ENCODE measurements at places on chromosomes 5 and 9.

GRCh38 chr5:107982703-107983425 lies 312.1 kb upstream of the EFNA5 start:
- DNase-seq: no peak

- no peak for DNase-seq
Measured at GRCh38 chr5:55896663-55897062, 45.5 kb downstream of the IL31RA start.

- DNase-seq: no peak
Measured at GRCh38 chr9:104682642-104683041, 11.7 kb upstream of the OR13D1 start.

DNA sequence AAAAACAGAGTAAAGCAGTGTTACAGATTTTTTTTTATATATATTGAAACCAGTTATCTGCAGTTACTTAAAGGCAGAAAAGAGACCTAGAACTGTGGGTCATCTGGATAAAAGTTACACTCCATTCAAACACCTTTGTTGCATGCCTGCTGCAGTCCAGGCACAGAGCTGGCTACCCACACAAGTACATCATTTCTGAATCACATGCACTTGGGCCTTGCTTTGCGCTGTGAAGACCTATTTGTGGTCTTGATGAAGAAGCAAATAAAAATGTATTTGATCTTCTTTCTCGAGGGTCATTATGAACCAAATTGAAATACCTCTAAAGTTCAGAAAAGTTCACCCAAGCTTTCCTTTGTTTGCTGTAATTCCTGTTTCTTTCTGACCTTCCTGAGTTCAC lies 503.0 kb upstream of the ZNF608 start:
- DNase-seq: no peak

DNA sequence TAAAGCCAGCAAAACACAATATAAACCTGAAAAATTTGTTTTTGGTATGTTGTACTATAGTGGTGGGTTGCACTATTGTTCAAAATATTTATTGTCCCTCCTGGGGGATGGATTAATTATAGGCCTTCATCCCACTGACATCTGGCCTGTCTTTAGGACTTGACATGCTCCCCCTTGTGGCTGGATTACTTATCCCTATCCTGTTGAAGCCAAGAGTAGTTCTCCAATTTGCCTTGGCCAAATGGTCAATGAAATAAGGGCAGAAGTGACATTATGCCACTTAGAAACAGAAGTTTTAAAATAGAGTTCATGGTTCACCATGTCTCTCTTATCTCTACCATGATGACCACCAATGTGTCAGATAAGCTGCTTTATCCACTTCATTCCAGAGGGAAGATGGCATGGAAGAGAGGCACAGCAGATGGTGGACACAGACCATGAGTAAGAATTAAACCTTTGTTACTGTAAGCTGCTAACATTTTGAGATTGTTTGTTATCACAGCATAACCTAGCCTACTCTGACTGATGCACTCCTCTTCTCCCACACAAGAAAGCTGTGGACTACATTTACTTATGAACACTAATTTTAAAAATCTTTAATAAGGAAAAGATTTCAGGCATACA lies 29.2 kb upstream of the ARHGEF28 start:
- DNase-seq: no peak

DNA sequence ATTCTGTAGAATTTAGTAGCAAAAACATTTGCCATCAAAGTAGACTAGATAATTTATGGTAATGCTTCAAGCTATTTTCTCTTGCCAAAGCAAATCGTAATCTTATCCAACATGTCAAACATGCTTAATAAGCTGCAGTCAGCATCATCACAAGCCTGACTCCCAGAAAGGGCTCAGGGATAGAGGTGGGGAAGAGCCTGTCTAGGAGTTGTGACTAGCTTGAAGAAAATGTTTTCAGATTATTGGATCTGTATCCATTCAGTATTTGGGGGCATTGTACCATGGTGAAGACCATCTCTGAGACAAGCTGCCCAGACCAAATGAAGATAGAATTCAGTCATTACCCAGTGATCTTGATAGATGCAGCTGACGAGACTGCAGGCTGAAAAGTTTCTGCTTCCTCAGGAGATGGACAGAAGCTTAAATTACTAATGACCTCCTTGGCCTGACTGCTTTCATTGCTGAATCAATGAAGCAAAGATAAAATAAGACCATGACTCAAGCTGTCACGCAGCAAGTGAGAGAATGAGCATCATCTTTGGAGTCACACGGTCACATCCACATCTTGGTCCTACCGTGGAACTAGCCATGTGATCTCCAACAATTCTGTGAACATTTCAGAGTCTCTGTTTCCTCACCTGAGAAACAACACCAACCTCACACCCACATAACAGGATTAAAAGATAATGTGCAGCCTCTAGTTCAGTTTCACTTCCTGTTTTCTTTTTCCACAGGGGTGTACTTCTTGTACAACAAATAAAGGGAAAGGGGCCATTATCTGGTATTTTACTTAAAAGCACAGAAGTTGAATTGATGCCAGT lies 9.4 kb downstream of the ERAP2 start:
- DNase-seq: no peak

DNA sequence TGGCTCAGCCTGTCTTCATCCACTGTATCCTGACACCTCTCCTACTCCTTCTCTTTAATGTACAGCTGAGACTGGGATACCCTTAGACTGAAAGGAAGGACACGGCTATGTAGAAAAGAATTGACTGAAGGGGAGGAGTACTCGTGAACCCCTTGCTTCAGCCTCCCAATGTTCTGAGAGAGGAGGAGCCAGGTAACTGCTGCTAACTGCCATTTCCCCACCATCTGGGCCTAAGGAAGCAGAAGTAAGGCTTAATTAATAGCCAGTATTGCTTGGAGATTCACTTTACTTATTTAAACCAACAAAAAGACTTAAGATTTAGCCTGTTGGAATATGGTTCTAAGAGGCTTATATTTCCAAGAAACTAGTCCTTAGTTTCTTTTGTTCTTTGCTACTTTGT lies 18.8 kb upstream of the RGS3 start:
- no peak for DNase-seq

GRCh38 chr5:36444582-36445418 lies 143.1 kb upstream of the RANBP3L start:
- DNase-seq: no peak

DNA sequence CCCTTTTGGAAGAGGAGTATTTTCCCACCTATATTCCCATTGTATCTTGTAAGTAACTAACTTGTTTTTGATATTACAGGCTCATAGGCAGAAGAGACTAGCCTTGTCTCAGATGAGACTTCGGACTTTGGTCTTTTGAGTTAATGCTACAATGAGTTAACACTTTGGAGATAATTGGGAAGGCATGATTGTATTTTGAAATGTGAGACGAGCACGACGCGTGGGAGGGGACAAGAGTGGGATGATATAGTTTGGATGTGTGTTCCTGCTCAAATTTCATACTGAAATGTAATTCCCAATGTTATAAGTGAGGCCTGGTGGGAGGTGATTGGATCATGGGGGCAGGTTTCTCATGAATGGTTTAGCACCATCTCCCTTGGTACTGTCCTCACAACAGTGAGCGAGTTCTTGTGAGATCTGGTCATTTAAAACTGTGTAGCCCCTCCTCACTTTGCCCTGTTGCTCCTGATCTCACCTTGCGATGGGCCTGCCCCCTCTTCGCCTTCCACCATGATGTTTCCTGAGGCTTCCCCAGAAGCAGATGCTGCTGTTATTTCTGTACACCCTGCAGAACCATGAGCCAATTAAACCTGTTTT lies 721.5 kb upstream of the CTNND2 start:
- no peak for DNase-seq

- DNase-seq: no peak
Measured at GRCh38 chr5:882253-883183, 10.1 kb downstream of the BRD9 start.

DNA sequence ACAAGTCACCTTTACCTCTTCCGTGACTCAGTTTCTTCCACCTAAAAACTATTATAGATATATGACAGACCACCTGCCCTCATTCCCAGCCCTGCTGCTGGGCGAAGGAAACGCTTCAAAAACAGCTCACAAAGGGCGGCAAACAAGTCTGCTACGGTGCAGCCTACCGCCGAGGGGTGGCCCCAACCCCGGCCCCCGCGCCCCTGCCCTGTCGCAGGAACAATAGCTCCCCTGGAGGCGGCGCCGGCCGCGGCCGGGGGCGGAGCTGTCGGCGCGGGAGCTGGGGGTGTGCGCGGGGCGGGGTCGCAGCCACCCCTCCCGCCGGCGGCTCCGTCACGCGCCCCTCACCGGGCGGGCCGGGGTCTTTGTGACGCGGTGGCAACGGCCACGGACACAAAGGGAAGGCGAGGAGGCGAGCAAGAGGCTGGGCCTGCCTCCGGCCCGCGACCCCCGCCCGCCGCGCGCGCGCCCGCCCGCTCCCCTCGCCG lies at the start of gene TMEFF1:
Gene TMEFF1 (plus strand): TSS at position 362 of the 488 bp plus-strand sequence. CDS start 396 bp downstream, outside the sequence.
- DNase-seq: no peak

DNA sequence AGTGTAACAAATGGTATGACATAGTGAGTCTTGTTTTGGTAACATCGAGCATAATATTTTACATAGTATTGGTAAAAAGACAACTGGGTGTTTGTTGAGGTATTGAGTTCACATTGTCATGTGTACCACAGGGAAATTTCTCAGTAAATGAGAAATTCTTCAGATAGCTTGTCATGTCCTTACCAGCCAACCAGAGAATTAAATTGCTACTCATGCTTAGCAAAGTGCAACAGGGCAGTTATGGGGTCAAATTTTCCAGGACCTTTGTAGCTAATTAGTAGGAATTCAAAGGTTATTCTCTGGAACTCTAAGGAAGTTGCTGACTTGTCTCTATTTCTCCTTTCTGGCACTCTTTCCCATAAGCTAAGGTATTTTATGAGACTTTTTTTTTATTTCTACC lies 595.7 kb downstream of the EFNA5 start:
- no peak for DNase-seq

DNA sequence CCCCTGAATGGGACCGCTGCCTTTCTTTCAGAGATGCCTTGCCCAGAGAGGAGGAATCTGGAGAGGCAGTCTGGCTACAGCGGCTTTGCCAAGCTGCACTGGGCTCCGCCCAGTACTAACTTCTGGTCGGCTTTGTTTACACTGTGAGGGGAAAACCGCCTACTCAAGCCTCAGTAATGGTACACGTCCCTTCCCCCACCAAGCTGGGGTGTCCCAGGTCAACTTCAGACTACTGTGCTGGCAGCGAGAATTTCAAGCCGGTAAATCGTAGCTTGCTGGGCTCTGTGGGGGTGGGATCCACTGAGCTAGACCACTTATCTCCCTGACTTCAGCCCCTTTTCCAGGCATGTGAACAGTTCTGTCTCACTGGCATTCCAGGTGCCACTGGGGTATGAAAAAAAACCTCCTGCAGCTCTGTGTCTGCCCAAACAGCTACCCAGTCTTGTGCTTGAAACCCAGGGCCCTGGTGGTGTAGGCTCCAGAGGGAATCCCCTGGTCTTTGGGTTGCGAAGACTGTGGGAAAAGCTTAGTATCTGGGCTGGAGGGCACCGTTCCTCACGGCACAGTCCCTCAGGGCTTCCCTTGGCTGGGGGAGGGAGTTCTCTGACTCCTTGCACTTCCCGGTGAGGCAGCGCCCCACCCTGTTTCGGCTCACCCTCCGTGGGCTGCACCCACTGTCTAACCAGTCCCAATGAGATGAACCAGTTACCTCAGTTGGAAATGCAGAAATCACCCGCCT lies 171.2 kb downstream of the CWC27 start:
- no peak for DNase-seq

- DNase-seq: no peak
Measured at GRCh38 chr5:142012186-142012785, 541 bp downstream of the GNPDA1 start.

DNA sequence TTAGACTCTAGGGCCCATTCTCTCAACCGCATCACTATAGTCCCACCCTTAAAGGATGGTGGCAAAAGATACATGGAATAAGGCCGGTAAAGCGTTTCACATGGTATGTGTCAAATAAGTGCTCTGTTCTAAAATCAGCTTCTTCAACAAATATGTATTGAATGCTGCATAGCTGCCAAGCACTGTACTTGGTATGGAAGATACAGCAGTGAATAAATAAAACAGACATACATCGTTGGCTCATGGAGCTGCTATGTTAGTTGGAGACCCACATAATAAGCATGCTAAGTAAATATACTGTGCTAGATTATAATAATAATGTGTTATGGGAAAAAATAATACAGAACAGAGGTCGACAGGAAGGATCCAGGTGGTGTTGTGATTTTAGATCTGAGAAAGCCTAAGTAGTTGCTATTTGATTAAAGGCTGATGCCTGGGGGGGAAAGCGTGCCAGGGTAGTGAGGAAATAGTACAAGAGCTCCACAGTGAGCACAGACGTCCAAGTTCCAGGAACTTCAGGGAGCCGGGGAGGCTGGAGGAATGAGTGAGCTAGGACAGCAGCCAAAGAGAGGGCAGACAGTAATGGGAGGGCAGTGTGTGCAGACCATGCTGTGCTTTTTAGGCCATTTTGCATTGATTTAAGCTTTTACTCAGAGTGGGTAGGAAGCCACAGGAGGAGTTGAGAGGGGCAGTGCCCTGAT lies 93.7 kb downstream of the JAKMIP2 start:
- no peak for DNase-seq

- no peak for DNase-seq
Measured at GRCh38 chr5:40521108-40521785, 158.5 kb upstream of the PTGER4 start.

- no peak for DNase-seq
Measured at GRCh38 chr5:25489834-25490538, 845.2 kb upstream of the CDH10 start.

DNA sequence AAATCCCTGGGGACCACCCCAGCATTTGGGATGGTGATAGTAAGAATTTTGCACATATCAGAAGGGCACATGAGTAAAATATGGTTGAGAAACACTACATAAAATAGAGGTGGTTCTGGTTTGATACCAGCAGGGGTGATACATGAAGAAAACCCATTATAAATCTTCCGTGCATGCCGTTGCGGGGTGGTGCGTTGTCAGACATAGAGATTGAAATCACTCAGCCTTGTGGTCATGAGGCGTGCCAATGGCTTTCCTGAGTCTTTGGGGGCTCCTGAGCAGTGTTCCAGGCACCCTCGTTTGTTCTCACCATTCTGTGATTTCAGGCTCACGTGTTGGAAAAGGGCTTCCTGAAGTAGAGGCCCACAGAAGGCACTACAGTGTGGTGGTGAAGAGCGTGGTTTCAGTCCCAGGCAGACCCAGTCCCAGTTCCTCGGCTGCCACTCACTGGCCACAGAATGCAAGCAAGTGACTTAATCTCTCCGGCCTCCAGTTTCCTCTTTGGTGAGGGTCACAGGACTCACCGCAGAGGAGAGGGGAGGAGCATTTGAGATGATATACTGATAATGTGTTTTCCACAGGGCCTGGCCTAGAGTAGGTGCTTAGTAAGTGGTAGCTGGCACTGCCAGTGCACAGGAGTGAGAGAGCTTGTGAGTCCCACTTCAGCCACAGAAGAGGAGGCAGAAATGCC lies 20.5 kb upstream of the GLRX start:
- DNase-seq: no peak

GRCh38 chr5:145350513-145350912 lies 484.6 kb downstream of the PRELID2 start:
- DNase-seq: no peak

- DNase-seq: no peak
Measured at GRCh38 chr9:18473652-18474279, at the start of gene ADAMTSL1. TSS of gene ADAMTSL1 (plus strand) at chr9:18474153. CDS start at chr9:18474233, 80 bp downstream.

- no peak for DNase-seq
Measured at GRCh38 chr5:66655395-66656324, 59.5 kb downstream of the MAST4 start.

- no peak for DNase-seq
Measured at GRCh38 chr9:123121457-123121856, 88.0 kb downstream of the GPR21 start.
